ENCODE measurements at places on chromosomes 2 and 18.

GRCh38 chr2:160157861-160158829 lies 41.9 kb downstream of the ITGB6 start:
- no peak for DNase-seq

DNA sequence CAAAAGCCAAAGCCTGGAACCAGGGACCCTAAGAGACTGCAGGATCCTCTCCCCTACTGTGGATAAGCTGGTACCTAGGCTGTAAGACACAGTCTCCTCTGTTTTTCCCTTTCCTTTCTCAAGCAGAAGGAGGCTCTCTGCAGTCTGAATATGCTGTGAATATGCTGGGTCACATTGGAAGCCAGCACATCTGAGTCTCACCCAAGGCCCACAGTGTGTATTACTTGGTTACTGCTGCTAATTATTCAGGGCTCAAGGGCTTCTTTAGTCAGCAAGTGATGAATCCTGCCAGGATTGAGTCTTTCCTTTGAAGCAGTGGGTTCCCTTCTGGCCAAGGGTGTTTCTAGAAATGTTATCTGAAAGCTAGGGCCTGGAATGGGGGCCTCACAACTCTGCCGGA lies 60.7 kb downstream of the CCDC85A start:
- no peak for DNase-seq

- no peak for DNase-seq
These were observed 131.3 kb downstream of the CCBE1 start for GRCh38 chr18:59565957-59566356.

DNA sequence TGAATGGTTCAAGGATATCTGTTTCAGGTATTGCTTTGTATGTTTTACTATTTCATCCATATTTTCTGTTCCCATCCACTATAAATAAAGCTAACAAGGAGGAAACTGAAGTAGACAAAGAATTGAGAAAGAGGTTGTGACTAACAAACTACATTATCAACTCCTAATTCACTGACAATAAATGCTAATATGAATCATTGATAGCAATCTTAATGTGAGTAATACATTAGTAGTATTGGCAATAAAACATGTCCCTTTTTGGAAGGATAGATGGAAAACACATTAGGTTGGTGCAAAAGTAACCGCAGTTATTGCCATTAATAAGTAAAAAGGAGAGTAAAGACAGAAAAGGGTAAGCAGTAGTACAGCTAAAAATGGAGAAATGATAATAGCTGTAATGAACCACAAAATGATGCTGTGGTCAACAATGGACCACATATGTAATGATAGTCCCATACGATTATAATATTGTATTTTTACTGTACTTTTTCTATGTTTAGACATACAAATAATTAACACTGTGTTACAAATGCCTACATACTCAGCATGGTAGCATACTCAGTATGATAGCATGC lies 104.7 kb downstream of the THADA start:
- no peak for DNase-seq

DNA sequence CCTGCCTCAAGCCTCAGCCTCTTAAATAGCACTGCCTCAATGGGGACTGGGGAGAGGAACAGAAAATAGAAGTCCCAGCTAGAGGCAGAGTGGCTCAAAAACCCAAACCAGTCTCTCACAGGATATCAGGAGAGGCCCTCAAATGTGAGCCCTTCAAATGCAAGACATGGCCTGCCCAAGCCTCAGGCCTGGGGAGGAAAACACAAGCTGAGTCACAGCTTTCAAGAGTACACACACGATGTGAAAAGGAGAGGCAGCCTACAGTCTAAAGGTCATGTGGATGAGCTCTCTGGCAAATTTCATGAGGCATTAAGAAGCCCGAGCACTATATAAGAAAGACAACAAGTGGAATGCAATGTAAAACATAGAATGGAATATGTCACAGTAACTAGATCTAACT lies 316.6 kb upstream of the MEX3C start:
- DNase-seq = no peak

All from activated T-cell treated with anti-CD3 and anti-CD28 coated beads for 48 hours (primary cell).